ENCODE measurements at places on chromosomes 2 and 18.

DNA sequence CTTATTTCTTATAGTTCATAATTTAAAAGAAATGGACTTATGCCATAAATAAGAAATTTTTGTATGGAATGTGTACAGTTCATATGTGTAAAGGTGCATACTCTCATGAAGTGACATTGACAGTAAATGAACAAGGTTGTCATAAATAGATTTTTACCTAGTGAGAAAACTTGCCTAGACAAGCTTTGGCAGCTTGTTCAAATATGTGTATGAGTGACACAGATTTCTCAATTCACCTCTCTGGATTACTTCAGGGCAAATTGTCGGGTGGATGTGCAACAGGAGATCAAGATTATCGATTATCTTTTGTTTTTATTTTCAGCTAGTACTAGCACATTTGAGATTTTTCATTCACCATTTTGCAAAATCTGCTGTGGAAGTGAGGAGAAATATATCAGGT lies 758.1 kb upstream of the ACVR2A start:
- DNase-seq: no peak

DNA sequence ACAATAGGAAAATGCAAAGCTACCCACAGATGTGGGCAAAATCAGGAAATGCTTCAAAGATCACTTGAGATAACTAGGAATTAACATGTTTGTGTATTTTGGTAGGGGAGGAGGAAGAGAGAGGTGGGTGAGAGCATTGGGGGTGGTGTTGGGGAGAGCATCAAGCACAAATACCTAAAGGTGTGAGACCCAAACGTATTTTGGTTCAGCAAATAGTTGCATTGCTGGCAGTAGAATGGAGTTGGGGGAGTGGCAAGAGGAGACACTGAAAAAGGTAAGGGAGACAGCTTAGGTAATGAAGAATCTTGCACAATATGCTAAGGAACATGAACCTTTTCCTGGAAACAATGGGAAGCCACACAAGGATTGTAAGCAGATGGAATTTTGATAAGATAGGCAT lies 1.5 kb upstream of the PELI1 start:
- no peak for DNase-seq

DNA sequence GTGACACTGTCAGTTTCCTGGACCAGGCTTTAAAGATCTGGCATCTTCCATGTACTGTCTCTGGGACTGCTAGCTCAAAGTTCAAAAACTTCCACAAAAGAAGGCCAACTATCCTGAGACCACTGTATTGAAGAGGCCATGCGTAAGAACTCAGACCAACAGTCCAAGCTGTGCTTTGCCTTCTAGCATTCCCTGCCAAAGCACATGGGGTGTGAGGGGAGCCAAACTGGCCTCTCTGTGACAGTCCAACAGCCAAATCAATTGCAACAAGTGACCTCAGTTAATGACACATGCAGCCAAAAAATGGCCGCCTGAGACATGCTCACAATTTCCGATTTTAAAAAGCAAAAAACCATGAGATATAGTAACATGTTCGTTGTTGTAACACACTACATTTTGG lies 160.3 kb upstream of the CDH19 start:
- no peak for DNase-seq

DNA sequence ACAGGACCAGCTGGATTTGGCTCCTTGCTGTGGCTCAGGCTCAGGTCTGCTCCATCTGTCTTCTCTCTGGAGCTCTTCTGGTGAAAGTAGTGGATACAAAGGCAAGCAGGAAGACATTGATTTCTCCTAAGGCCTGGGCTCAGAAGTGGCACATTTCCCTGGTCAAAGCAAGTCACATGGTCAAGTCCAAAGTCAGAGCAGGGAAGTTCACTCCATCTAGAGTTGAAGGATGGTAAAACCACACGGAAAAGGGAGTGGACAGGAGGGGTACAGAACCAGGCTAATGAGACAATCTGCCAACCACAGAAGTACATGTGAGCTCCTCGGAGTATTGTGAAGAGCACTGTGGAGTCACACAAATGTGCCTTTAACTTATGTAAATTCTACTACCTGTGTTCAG lies 66.1 kb downstream of the MARCO start:
- no peak for DNase-seq

DNA sequence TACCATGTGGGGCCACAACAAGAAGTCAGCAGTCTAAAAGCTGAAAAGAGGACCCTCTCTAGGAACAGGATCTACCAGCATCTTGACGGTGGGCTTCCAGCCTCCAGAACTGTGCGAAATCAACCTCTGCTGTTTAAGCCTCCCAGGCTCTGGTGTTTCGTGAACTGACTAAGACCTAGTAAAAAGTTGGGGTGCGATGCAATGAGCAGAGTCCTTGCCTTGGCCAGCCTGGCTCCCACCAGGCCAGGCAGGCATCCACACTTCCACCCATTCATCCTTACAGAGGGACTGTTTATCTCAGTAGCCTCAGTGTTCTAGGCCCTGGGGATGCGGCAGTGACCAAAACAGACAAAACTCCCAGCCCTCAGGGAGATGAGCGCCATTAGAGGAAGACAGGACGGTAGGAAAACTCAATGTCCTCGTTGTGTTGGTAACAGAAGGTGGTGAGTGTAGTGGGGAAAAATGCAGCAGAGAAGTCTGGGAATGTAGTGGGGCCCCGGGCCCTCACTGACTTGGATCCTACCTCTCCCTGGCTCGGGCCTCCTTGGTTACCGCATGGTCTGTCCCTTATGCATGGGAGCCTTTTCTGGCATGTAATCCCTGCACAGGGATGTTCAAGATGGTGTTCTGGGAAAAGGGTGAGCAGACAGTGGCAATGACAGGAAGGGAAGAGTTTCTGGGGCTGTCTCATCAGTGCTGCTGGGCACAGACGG lies 271.8 kb upstream of the HS6ST1 start:
- no peak for DNase-seq

DNA sequence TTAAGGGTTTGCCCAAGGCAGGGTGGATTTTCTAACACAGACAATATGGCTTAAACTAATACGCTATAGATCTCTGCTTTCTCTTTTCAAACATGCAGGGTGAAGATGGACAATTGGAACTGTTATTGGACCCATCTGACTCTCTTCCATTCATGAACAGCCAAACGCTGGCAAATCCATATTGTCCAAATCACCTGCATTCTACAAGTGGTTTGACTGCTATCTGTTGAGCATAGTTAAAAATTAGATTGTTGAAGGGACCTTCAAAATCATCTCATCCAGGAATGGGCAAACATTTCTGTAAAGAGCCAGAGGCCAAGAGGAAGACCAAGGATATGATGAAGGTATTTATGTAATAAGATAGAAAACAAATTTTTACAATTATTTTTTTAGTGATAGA lies 65.6 kb downstream of the EPHA4 start:
- DNase-seq: no peak

GRCh38 chr18:32427084-32427900 lies 43.4 kb downstream of the GAREM1 start:
- DNase-seq: no peak

- no peak for DNase-seq
Measured at GRCh38 chr2:239519089-239519920, 118.5 kb upstream of the HDAC4 start.

DNA sequence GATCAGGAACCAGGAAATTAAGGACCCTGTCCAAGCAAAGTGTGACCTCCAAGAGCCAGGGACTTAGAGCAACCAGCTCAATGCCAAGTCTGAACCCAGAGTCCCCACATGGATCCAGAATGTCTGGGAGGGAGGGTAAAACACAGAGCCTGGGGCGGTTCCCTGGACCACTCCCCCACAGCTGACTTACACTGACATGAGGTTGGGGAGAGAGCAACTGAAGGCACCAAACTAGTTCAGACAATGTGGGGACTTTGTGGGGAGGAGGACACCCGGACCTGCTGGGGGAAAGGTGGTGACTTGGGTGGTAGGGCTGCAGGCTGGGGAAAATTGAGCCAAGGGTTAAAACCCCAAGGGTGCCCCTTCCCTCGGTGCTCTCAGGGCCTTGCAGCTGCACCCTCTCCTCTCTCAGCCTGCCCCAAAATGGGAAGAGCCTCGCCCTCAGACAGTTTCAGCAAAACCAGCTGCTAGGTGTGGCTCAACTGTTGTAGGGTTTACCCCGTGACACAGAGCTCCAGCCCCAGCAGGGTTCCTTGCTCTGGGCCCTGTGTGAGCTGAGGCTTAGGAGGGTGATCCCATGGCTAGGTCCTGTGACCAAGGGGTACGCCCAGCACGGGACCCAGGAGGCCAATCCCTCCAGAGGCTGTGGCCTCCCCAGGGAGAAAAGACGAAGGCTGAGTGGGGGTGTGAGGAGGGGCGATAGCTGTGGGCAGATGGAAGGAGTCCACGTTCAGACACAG lies 28.6 kb downstream of the MARCO start:
- DNase-seq: no peak

DNA sequence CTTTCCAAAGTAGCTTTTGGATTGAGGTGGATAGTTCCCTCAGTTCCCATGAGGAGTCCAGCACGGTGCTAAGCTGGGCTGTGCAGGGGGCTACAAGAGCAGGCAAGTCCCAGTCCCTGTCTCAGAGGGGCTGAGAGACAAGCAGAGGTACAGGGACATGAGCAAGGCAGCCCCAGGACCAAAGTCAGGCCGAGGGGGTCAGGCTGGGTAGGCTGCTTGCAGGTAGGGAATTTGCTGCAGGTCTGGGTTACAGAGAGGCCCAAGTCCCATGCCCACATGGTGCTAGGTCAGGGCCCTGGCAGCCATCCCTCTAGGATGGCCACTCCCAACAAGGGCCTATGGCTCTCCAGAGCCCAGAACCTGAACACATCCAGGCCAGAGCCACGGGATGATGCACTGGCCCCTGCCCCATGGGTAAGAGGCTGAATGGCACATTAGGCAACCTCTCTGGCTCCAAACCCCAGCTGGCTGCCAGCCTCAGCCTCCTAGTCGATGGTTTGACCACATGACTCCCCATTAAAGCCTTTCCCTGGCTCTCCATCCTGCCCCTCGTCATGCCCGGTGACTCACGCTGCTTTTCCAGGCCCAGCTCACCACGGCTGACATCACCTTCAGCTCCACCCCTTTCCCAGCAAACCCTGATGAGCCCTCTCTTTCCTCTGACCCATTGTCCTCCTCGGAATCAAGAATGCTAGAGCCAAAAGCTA lies 83.7 kb downstream of the SDC1 start:
- no peak for DNase-seq

DNA sequence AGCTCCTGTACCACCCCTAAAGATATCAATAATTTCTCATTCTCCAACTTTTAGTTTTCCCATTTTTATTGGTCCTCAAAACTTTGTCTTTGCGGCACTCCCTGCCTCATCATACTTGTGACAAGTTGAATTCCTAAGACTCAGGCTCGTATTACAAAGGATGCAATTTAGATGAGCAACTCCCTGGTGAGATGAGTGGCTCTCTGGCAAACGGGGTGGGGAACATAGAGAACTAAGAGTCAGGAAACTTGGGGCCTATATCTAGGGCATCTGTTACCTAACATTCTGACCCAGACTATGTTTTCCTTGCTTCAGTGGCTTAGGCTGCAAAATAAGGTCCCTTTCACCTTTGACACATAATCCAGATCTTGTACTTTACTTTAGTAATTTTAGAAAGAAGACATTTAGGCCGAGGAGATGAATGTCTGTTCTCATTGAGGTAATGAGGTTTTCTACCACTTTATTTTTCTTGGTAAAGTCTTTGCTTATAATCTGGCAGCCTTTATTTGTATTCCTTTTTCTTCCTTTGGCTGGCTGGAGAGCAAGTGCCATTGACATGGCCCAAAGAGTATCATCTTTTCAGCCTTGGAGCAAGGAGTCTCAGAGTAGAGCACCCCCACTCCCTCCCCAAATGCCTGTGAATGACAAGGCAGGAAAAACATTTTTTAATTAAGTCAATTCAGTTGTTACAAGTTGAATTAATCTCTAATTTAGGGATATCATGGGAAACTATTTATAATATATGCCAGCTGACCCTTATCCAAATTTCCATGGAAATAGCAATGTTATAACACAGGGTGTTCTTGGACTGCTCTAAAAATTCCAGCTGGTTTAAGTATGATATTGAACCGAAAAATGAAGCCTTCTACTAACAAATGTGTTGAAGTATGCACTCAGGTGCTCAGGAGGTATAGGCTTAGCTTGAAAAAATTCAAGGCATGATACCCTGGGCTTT lies 15.2 kb downstream of the TSPYL6 start:
- no peak for DNase-seq

DNA sequence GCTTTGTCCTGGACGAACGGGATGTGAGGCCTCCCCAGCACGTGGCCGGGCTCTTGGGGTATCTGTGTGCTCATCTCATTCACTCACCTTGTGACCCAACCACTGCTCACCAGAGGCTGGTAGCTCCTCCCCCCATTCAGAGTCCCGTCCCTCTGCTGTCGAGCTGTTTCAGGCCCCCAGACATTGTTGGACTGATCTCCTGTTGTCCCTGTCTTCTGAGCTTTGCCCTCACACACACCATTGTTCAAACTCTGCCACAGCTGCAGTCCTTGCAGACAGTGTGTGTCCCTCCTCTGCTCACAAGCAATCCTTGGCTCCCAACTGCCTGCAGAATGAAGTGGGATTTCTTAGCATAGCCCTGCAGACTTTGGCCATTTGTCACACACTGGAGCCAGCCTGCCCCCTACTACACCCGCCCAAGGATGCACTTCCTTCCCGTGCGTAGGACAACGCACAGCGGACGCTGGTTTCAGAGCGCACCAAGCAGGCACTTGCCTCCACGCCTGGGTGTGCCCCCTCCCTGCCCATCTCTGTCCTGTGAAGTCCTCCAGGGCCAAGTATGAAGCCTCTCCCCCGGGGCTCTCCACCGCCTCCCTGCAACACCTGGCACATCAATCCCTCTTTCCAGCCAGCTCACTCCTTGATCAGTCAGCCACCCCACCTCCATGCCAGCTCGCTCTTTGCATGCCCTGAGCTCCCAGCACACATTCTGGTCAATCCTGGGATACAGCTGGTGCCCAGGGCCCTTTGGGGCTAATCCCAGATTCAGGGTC lies 16.5 kb upstream of the PRLH start:
- no peak for DNase-seq

GRCh38 chr2:164928101-164928673 lies 27.1 kb downstream of the SLC38A11 start:
- no peak for DNase-seq

GRCh38 chr2:12970861-12971260 lies 254.1 kb downstream of the TRIB2 start:
- no peak for DNase-seq

DNA sequence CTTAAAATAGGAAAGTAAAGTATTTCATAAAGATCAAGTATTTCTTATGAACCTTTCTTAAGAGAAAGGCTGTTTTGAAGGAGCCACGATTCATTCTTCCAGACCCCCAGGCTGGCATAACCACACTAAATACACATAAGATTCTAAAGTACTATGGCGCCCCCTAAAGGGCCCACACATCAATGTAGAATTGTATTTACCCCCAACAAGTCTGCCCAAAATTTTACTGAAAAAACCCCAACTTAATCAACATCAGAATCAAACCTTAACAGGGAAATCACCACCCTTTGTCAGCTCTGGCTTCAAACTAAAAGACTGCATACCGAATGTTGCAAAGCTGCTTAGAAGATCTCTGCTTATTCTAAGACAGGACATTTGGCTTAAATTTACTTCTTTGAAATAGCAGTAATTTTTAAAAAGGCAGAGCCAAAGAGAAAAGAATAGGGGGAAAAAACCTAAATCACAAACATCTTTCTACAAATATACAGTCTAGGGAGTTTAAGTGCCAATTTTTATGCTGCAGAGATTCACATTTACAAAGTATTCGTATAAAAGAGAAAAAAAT lies 20.4 kb upstream of the BCL2 start:
- DNase-seq: no peak

GRCh38 chr2:177348733-177349693 lies 43.6 kb upstream of the AGPS start:
- no peak for DNase-seq

- no peak for DNase-seq
Measured at GRCh38 chr18:8928847-8929780, 173.4 kb upstream of the NDUFV2 start.

GRCh38 chr18:11146238-11146946 lies 3.0 kb downstream of the PIEZO2 start:
- no peak for DNase-seq
